ELR (cell line): ENCODE measurements at places on chromosomes 2 and 18.

DNA sequence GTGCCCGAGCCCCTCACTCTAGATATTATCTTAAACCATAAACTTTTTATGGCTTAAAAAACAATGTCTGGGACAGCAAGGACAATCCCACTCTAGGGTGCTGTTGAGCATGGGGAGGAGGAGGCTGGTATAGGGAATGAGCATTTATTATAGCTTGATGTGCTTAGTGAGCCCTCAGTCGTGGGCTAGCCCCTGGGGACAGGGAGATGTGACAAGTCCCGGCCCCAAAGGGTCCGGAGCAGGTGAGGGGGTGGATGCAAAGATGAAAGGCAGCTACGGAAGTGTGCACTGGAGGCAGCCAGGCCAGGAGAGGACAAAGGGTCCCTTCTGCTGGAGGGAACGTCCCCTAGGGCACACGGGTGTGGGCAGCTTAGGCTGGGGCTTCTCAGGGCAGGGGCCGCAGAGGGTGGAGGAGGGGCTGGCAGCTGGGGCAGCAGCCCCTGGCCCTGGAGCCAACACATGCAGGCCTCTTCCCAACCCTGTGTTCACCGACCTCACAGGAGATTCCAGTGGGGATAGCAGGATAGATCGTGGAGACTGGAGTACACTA lies 106.3 kb upstream of the GPC1 start:
- DNase-seq = no peak

GRCh38 chr2:75074228-75074627 lies 115.8 kb downstream of the POLE4 start:
- no peak for DNase-seq

- no peak for DNase-seq
These were observed 90.7 kb downstream of the CRIM1 start for GRCh38 chr2:36446294-36446693.

- DNase-seq = no peak
These were observed 97.0 kb downstream of the CDH2 start for GRCh38 chr18:28079883-28080282.

DNA sequence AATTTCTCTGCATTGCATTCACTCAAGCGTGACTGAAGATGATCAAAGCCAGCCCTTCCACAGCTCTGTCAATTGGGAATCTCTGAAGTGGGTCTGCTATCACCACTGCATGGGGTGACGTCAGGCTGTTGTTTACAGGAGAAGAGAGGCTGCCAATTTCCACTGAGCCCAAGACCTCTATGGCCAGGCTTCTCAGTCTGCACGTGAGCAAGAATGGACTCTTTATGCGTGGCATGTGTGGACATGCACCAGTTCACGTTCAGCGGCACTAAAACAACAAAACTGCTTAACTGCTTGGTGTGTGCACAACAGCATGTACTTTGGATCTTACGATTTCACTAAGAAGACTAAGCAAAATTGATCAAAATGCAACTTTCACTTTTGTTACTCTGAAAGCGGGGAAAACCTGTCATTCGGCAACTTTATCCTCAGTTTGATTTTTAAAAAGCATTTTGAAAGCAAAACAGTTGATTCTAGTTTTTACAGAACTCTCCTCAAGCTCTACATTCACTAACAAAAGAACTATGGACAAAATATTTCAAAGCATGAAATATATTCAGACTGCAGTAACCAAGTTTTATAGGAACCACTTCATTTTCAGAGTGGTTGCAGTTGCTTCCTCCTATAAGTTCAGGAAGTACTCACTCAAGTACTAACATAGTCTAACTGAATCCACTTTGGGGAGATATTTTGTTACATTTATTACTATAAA lies 77.0 kb upstream of the SERTAD2 start:
- DNase-seq = peak; percentile 83

- DNase-seq = no peak
These were observed 4.6 kb upstream of the PDK1 start for GRCh38 chr2:172551271-172551670.

DNA sequence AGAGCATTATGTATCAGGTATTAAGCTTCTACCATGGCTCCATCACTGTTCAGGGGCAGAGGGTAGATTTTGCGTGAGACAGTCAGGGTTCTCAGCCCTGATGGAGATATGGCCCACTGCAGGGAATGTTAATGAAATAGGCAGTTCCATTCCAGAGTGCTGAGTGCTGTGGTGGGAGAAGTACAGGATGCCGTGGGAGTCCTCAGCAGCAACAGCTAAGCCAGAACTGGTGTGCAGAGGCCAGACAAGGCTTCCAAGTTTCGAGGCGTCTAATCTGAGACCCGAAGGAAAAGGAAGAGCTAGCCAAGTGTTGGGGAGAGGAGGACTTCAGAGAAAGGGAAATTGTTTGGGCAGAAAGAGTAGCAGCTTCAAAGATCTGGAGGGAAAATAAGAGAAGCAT lies 30.2 kb upstream of the MAPRE2 start:
- DNase-seq = no peak

DNA sequence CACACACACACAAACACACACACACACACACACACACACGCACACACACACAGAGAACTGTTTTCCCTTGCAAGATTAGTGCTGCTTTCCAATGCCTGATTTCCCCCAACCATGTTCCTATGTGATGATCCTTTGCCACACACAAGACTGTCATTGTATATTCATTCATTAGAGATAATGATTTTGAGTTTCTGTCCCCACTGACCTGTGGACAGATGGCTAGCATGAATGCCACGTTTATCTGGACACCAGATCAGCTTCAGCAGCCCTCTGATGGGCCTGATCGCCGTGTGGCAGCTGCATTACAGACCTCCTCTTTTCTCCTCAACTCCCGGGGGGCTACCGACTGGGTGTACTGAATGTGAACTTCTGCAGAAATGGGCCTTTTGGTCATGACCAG lies 353.0 kb downstream of the MYCN start:
- DNase-seq = no peak

DNA sequence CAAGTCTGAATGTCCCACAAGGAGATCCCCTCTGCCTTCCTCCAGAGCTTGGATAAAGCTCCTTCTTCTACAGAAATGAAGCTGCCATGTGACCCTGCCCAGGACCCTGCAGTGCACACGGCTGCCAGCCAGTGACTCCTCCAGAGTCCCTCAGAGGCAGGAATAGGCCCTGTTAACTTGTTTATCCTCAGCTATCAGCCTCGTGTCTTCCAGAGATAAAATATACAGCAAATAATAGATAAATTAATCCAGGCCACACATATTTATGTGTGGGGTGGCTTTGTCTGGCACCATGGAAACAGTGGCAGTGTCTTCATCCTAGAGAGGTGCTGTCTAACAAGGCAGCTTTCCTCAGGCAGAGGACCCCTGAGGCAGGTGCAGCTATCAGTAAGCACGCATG lies 66.7 kb downstream of the TMEM18 start:
- no peak for DNase-seq

DNA sequence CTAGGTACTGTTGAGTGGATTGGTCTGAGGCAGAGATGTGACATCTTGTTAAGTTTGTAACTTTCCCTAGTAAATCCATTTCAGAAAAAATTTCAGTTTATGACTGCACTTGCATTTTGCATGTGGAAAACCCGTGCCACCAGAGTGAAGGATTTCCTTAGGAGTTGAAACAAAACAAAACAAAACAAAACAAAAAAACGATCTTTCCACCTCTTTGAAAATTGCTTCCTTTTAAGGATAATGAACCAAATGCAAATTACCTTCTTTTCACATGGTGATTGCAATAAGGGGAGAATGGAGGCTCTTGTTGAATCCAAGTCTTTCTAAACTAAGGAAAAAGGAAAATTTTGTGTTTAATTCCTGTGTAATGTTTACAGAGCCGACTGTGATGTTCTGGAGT lies 43.2 kb downstream of the PHLPP1 start:
- no peak for DNase-seq

GRCh38 chr2:134540990-134541389 lies 177.8 kb downstream of the TMEM163 start:
- no peak for DNase-seq
